ENCODE measurements at places on chromosomes 1 and 21.
A peak's percentile ranks its signal among the peaks of the same experiment; 100 is the strongest.

DNA sequence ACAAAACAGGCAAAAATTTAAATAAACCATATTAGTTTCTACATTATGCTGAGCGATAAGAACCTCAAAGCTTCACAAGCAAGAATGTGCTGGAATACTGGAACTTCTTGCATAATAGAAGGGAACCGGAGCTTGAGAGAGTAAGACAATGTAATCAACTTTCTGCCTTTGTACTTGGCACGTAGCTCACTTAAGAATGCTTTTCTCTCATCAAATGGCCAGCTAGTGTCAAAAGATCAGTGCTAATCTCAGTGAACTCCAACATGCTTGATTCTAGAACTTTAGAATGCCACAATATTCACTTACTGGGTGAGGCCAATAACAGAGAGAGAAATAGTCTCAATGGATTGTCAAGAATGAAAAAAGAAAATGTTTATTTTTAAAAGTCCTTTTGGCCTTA is 486.1 kb upstream of the LRRC7 start:
- peak; percentile 21 for DNase-seq

GRCh38 chr1:228163007-228163753 is 2.4 kb upstream of the IBA57 start:
- DNase-seq, result peak; percentile 60

- DNase-seq, result no peak
These were observed 15.4 kb upstream of the CD2 start for GRCh38 chr1:116738673-116739370.

DNA sequence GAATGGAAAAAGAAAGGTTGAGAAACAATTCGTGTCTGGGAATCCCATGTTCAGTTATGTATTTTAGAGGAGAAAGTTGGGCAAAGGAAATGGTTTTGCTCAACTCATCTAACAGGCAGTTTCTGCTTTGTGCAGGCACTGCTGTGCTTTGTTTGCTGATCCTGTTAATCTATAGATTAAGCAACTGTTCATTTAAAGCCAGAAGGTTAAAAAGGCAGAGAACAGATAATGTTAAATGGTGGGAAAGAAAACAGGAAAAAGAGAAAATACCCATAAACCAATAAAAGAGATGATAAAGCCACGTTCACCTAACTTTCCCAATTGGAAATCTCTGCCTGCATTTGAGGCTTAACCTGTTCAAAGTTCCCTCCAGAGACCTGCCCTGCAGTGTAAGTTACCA is 70.0 kb downstream of the APP start:
- DNase-seq, result no peak

DNA sequence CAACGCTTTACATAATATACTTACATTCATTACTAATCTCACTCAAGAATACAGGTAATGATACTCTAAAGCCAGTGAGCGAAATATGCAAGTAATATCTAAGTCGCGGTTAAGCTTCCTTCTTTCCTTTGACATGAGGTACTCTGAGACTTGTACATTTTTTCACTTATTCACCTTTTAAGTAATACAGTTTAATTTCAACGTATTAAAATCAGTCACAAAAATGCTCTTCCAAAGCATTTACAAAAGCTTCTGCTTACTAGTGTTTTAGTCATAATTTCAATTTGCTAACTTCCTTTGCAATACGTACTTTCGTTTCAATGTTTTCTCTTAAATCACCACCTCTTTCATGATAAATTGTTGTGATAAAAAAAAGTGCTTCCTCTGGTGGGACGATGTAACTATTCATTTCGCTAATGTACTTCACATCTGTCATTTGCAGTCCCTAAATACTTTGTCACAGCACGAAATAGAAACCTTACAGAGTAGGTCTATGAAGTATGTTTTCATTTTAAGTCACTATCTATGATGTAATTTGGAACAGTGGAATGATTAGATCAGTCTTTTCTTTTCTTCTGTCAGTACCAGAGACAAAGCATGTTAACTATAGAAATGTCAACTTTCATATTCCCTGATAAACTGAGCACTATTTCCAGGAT is 34.0 kb upstream of the ADGRL4 start:
- peak; percentile 23 for DNase-seq

GRCh38 chr1:91201176-91201575 is 179.3 kb upstream of the ZNF644 start:
- DNase-seq, result no peak

- DNase-seq, result no peak
These were observed 57.4 kb downstream of the KCNK1 start for GRCh38 chr1:233671286-233671685.

DNA sequence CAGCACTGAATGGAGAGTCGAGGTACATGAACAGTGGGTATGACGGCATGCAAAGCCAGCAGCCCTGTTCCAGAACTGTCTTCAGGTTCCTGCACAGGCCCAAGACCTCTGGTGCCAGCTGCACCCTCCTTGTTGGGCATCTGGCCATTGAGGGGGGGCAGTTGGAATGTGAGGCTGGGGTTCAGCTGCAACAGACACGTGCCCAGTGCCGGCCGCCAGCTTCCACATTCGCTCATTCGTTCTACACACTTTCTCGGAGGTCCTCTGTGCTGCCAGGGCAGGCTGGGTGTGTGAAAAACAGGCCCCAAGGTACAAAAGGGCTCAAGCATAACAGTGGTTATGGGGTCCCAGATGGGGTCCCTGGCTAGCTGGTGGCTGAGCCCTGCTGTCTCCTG is 37.9 kb upstream of the SLC19A1 start:
- DNase-seq, result no peak
